ENCODE measurements at places on chromosomes 3 and 15. TPM values are rescaled to one million over a fixed set of nuclear protein-coding genes. Genes with fewer than 3 reads are reported as not detected.
A peak's percentile ranks its signal among the peaks of the same experiment; 100 is the strongest.

DNA sequence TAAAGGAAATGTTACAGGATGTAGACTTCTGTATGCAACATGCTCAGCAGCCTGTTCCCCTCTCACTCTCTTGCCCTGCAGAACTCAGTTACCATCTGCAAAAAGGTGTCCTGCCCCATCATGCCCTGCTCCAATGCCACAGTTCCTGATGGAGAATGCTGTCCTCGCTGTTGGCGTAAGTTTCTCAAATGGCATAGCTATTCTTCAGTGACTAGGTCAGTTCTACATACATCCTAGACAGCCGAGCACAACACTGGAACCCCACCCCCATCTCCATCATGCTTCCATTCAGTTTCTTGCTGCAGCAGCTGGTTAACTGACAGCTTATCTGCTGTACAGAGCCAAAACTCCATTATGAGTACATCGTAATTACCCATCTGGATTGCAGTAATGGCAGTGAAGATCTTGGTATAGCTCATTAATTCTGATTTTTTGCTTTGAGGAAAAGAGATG is 4.5 kb downstream of the THBS1 start:
- no peak for DNase-seq

DNA sequence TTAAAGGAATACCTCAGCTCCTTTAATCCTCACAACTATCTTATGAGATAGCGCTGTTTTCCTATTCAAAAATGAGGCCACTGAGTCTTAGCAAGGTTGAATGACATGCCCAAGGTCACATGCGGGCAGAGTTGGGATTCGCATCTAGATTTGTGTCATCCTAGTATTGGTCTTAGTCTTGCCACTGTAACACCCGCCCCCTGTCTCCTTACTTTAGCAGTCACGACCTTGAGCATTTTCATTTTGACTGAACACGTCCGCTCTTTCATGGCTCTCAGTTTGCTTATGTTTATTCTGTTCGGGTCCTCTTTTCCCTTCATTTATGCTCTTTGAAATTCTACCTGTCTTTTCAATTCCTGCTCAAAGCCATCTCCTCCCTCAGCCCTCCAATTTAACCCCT is 112.5 kb upstream of the CADPS start:
- DNase-seq = no peak

DNA sequence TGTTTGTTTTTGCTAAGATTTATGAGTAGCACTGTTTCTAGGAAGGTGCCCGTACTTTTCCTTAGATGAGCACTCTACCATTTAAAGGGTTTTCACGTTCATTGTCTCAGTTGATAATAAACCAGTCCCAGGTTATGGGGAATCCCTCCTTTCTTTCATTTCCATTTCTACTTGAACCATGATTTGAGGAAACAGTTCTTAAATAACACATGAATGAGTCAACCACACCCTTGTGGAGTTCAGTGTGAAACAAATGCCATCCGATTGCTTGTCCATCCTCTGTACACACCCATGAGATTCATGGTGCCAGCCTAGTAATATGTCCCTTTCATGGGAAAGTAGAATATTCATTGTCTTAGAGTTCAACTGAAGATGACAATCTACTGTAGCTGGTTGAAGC is 23.1 kb downstream of the CMTM8 start:
- no peak for DNase-seq

DNA sequence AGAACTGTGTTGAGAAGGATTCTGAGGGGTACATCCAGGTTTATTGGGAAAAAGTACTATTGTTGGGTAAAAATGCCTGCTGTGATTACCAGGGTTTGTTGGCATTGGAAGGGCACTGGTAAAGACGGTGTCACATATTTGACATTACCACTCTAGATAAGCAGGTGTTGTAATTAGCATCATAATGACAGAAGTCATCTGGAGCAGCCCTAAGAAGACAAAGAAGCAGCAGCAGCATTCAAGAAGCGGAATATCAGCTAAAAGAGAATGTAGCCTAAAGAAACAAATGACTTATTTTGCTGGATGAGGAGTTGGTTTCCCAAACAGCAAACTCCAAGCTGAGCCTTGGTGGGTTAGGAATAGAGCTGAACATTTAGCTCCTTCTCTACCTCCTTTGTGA is 30.5 kb upstream of the ZFAND6 start:
- no peak for DNase-seq

DNA sequence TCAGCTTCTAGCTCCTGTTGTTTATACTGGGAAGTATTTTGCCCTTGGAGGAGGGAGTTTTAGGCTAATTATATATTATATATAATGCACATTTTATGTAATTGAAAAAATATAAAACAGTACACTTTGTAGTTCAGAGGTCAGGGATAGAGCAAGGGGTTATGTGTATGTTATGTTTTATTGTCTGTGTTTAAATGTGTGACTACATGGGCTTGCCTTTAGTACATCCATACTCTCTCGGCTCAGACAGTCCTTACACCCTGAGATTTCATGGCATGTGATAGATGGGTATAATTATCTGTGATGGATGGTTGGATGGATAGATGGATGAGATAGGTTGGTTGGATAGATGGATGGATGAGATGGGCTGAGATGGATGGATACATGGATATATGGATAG is 17.4 kb upstream of the ST3GAL6 start:
- no peak for DNase-seq

- DNase-seq = no peak
Measured at GRCh38 chr15:50906954-50907600, 1.4 kb upstream of the AP4E1 start.

DNA sequence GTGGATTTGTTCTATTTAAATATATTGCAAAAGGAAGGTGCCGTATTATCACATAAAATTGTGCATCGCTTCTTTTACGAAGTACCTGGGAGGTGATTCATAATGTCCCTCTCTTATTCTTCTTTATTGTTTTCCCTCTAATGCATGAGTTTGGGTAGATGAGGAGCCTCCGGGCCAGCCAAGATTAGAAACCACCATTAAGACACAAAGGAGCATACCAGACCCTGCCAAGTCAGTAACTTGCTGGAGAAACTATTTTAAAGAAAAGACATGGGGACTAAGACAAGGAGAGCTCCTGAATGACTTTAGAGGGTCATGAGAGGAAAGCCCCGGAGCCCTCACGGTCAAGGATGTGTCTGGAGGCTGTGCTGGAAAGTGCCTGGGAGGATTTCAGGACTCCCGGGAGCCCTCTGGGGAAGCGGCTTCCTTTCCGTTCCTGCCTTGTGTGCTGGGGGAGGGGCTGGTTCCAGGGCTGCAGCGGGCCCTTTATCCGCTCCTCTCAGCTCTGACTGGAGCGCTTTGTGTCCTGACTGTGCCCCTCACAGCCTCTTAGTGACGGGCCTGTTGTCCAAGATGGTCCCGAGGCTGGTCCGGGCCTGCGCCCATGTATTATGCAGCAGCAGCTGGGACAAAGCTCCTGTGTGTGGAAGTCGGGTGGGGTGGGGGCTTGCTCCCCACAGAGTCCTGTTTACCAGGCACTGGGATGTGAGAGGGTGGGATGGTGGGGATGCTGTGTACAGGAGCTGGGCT is 35.7 kb downstream of the CORO2B start:
- peak; percentile 58 for DNase-seq

GRCh38 chr15:67916565-67916964 is 76.7 kb upstream of the RNU6-1 start:
- no peak for DNase-seq

DNA sequence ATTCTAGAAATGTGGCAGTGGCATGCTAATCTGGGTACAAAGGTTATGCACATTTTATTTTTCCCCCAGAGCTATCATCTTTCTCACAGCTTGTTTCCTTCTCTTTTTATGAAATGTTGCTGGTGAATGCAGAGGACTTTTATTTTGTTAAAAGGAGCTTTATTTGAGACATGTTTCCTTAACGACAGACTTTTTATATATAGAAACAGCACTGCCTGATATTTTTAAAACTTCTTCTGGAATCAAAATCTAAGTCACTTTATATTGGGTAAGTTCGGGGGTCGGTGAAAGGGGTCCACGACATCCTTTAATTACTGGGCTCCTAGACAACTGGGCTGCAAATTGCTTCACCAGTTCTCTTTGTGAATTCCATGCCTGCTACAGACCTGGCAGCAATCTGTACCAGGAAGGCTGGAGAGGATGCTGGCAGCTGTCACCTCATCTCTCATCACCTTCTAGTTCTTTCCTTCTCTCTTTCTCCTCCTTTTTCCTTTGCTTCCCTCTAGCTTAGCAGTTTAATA is 464.7 kb downstream of the PDCD6IP start:
- DNase-seq = no peak

DNA sequence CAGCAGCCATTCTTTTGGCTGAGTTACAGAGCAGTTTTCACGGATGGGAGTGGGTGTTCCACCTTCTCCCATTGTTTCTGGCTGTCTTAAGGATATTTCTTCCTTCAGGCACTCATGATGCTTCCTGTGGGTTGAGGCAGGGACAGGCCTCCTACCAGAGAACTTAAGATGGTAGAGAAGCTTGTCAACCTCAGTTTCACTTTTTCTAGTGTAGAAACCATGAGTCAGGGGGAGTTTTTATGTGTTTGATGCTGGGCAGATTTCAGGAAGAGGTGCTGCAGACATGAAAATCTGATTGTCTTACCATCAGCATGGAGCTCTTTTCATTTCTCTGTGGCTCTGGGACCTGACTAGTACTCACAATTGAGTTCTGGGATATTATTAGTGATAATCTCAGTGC is 48.7 kb upstream of the VEPH1 start:
- DNase-seq = no peak

- DNase-seq = no peak
Measured at GRCh38 chr3:53518495-53518981, 24.1 kb downstream of the CACNA1D start.

DNA sequence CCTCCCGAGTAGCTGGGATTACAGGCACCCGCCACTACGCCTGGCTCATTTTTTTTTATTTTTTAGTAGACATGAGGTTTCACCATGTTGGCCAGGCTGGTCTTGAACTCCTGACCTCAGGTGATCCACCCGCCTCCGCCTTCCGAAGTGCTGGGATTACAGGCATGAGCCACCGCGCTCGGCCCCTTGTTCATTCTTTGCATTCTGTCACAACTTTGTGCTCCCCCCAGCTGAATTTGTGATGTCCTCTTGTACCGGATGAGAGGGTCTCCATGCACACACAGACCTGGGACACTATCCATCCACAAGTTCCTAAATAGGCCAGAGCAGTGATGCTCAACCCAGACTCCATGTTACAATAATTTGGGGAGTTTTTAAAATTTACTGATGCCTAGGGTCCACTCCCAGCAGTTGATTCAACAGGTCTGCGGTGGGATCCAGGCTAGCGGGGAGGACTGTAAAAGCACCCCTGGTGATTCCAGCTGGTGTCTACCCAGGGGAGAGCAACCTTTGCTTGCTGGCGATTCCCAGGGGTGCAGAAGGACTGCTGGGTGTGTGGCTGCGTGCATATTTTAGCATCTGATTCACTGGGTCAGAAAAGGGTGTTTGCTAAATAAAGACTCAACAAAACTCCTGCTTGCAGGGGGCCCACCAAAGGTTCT is 1.0 kb downstream of the RASSF1 start:
- DNase-seq = peak; percentile 65

DNA sequence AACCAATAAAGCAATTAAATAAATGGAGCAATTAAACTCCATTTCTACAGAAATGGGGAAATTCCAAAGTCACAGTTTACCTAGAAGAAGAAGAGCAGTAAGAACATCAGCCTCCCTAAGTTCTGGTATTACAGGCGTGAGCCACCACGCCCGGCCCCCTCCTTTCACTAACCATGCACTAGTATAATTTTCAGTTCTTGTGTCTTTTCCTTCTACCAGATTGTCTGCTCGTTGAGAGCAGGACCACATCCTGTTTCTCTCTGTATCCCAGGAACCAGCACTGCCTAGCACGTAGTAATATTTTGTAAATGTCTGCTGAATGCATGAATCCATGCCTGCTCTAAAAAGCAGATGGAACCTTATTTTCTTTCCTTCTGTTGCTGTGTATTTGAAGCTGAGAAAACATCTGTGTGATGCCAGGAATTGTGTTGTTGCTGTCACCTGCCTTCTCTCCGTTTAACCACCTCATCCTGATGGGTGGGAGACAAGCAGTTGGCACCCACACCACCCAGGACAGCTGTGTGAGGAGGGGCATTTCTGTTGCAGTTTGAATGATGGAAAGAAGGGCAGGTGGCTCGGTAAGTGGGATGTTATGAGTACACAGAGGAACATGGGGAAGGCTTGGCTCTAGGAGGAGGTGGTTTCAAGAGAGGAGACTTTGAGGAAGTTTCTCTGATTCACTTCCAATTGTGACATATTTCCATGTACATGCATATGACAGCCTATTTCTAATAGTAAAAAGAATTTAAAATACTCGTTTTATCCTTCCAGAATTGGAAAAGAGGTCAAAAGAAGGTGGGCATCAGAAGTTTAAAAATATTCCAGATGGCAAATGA is 30.1 kb downstream of the PXYLP1 start:
- DNase-seq = no peak

The CTDSPL2 gene
- 24.1 TPM for total RNA-seq

The PLAAT1 gene
- 10.0 TPM for total RNA-seq

The RBPMS2 gene
- 390 TPM for total RNA-seq

The CADPS gene
- 29.4 TPM for total RNA-seq

The STARD5 gene
- 2.2 TPM for total RNA-seq
